ENCODE measurements at places on chromosomes 16 and 17.

DNA sequence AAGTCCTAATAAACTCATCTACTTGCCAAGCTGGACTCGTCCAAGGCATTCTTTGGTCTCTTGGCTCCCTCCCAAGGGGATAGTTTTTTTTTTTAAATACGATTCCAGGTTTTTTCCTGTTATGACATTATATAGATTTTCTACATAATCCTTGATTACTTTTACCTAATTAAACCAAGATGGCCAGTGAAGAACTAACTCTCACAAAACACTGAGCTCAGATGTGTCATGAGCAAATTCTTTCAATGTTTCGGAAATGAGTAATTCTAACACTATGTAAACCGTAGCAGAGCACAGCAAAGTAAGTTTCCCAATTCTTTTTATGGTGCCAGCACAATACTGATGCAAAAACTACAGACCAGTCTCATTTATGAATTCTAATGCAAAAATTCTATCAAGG lies 1.8 kb downstream of the ZNF23 start:
- no peak overlapping the region for H3K4me3 ChIP-seq
- no peak for DNase-seq
- H3K27ac ChIP-seq: no peak overlapping the region

GRCh38 chr17:20612635-20613034 lies 33.1 kb downstream of the CDRT15L2 start:
- no peaks in the 10 kb centered on the region for H3K4me1 ChIP-seq
- no peak overlapping the region for H3K4me3 ChIP-seq
- H3K36me3 ChIP-seq: no peaks in the 10 kb centered on the region
- H3K27me3 ChIP-seq: no peaks in the 10 kb centered on the region
- DNase-seq: no peak
- H3K27ac ChIP-seq: no peak overlapping the region

DNA sequence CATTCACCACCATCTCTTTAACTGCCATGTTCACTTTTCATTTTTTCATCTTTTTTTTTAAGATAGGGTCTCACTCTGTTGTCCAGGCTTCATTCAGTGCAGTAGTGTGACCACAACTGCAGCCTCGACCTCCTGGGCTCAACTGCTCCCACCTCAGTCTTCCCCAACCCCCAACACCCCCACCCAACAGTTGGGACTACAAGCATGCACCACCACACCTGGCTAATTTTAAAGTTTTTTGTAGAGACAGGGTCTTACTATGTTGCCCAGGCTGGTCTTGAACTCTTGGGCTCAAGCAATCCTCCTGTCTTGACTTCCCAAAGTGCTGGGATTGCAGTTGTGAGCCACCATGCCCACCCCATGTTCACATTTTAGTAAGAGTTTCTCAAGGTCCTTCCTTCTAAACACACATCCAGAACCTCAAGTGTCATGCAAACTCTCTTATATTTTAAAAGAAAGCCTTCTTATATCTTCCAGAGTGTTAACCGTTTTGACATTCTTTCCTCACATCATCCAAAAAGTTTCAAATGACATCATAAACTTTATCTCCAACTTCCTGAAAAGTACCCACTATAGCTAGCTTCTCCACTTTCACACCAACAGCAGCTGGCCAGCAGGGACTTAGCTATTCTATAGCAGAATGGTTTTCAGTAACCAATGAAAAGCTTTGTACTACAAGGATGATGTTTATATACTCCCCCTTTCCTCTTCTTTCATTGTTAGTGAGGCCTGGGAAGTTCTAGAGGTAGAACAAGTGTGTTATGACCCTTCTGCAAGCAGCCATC lies 49.3 kb downstream of the TRAF4 start:
- no peak overlapping the region for H3K4me3 ChIP-seq
- peak; percentile 15 for DNase-seq
- H3K27me3 ChIP-seq: no peaks in the 10 kb centered on the region
- H3K27ac ChIP-seq: no peak overlapping the region

GRCh38 chr16:500709-501108 lies 26.8 kb upstream of the CAPN15 start:
- H3K27me3 ChIP-seq: no peaks in the 10 kb centered on the region
- no peaks in the 10 kb centered on the region for H3K4me1 ChIP-seq
- DNase-seq: no peak
- H3K36me3 ChIP-seq: peaks cover 3% of the 10 kb centered on the region

GRCh38 chr16:67489401-67490083 lies 6.2 kb upstream of the AGRP start:
- no peak overlapping the region for H3K27ac ChIP-seq
- H3K36me3 ChIP-seq: no peaks in the 10 kb centered on the region
- H3K4me3 ChIP-seq: no peak overlapping the region
- H3K4me1 ChIP-seq: peaks cover 1% of the 10 kb centered on the region
- no peaks in the 10 kb centered on the region for H3K27me3 ChIP-seq
- DNase-seq: no peak

DNA sequence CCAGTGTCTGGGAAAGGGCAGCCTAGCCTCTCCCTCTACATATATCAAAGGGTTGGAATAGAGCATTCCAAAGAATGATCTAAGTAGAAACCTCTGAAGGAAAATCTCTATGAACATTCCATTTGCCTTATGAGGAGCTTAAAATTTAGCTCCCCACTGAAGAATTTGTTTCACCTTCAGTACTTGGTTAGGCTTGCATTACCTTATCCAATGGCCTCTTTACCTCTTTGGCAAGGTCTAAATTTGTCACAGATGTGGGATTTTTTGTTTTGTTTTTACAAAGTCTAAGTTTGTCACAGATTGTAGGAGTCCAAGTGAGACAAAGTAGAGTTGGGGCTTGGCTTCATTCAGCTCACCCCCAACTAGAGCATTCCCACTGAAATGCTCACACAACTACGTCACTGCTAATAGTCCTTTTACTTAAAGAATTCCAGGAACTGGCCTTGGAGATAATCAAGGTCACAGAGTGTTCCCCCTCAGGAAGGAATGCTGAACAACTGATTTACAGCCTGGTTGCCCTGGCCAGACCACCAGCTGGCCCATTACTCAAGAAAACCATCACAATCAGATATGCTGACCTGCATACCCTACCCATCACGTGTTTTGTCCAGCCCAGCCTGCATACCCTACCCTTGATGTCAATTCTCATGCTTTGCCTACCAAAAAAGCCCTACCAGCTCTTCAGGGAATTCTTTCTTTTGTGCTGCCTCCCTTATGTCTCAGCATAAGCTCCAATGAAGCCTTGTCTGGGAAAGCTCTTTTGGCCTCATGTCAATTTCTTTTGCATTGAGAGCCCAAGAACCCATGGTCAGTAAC lies 26.5 kb upstream of the PPM1D start:
- DNase-seq: peak; percentile 61
- no peaks in the 10 kb centered on the region for H3K36me3 ChIP-seq
- H3K4me1 ChIP-seq: no peaks in the 10 kb centered on the region
- H3K4me3 ChIP-seq: no peak overlapping the region

DNA sequence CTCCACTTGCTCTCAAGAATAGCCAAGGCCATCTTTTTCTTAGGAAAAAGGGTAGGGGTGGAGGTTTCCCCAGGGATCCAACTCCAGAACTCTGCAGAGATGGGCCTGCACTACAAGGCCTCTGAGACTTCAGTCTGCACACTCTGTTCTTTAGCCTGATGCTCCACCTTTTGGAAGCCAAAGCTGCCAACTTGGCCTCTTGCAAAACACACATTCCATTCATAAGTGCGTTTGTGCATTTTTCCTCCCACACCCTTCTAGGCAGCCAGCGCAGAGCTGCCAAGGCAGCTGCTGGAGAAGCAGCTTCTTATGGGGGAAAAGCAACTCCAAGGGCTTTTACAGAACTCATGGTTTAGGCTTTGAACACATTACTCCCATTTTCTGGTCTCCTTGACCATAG lies 45.3 kb downstream of the REXO5 start:
- H3K27ac ChIP-seq: peak overlapping the region; percentile 88
- peaks cover 7% of the 10 kb centered on the region for H3K36me3 ChIP-seq
- H3K4me1 ChIP-seq: peaks cover 8% of the 10 kb centered on the region
- H3K27me3 ChIP-seq: no peaks in the 10 kb centered on the region
- no peak overlapping the region for H3K4me3 ChIP-seq

DNA sequence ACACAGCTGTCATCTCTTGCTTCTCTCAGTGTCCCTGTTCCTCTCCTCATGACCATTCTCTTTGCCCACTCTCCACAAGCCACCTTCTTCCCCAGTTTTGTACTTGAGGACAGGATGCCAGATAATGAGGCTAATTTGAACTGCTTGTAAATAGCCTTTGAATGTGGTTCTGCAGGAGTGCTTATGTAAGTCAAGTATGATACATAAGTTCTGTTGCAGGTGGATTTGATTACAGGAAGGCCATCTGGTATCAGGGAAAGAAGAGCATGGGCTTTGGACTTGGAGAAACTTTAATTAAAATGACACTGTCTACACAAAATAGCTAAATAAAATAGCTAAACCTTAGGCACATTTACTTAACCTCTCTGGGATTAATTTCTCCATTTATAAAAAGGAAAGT lies 120.2 kb upstream of the HLF start:
- no peaks in the 10 kb centered on the region for H3K27me3 ChIP-seq
- H3K4me3 ChIP-seq: no peak overlapping the region
- H3K4me1 ChIP-seq: no peaks in the 10 kb centered on the region
- no peak overlapping the region for H3K27ac ChIP-seq

DNA sequence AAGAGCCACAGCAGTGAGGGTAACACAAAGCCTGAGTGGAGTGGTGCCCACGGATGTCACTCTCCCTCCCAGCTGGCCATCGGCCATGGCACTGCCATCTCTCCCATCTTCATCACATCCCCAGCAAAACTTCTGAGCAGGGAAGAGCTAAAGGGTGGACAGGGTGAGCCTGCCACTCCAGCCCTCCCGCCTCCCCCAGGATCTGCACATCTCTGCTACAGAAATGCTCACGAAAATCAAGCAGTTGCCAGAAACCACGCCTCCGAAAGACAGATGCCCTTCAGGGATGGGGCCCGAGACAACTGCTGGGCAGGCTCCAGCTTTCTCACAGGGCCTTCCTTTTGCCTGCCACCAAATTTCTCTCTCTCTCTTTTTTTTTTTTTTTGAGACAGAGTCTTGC lies 3.6 kb downstream of the GRIN2C start:
- H3K27me3 ChIP-seq: peaks cover 11% of the 10 kb centered on the region
- no peak overlapping the region for H3K4me3 ChIP-seq
- H3K4me1 ChIP-seq: no peaks in the 10 kb centered on the region
- H3K36me3 ChIP-seq: no peaks in the 10 kb centered on the region

GRCh38 chr17:4678448-4679026 lies 25.4 kb downstream of the PELP1 start:
- peak; percentile 46 for DNase-seq
- H3K27me3 ChIP-seq: no peaks in the 10 kb centered on the region
- no peak overlapping the region for H3K27ac ChIP-seq

- H3K27ac ChIP-seq: no peak overlapping the region
- H3K4me3 ChIP-seq: no peak overlapping the region
- H3K36me3 ChIP-seq: no peaks in the 10 kb centered on the region
- DNase-seq: no peak
- no peaks in the 10 kb centered on the region for H3K4me1 ChIP-seq
Measured at GRCh38 chr17:11082559-11082958, 158.5 kb upstream of the SHISA6 start.

- H3K36me3 ChIP-seq: peaks cover 15% of the 10 kb centered on the region
- H3K4me1 ChIP-seq: peaks cover 13% of the 10 kb centered on the region
- no peaks in the 10 kb centered on the region for H3K27me3 ChIP-seq
- no peak for DNase-seq
Measured at GRCh38 chr17:78875363-78876093, 27.5 kb downstream of the CEP295NL start.

DNA sequence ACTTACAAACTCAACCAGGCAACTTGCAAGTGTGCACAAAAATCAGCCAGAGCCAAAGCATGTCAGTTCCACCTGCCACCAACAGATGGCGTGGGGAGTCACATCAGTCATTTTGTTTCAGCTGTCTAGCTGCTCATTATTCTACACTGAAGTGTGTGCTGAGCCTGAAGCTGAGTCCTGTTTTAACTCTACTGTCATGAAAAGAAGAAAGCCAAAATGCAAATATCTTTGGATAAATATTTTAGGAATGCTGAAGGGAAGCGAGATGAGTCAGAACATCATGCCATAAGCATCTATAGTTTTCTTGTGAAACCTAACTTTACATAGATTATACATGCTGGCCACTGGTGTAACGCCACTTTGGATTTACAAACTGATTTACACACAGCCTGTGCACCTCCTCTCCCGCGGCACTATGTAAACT lies 172.6 kb downstream of the CDK5R1 start:
- no peaks in the 10 kb centered on the region for H3K27me3 ChIP-seq
- no peaks in the 10 kb centered on the region for H3K36me3 ChIP-seq
- H3K4me3 ChIP-seq: no peak overlapping the region
- H3K4me1 ChIP-seq: peaks cover 8% of the 10 kb centered on the region

DNA sequence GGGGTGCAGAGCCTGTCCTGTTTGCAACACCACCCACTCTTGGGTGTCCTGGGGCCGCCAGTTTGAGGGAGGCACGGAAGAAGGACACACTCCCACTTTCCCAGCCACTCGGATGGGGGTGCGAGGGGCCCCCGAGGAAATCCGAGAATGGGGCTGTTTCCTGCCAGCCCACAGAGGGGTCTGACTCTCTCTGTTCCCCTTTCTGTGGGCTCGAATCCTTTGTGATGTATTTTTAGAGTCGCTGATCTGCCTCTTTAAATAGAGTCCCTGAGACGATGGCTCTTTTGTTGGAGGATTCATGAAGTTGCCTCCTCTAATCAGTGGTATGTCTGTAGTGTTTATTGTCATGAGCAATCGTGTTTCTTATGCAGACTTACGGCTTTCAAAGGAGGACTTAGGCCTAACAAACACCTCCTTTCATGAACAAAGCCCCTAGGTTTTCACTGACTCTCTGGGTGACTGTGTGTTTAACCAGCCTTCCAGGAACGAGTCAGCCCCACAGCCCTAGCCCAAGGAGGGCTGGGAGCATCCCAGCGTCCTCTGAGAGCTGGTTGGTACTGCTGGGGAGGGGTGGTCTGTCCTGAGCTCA lies 29.1 kb downstream of the CIBAR2 start:
- H3K4me1 ChIP-seq: peaks cover 18% of the 10 kb centered on the region
- H3K27ac ChIP-seq: no peak overlapping the region
- no peak for DNase-seq
- H3K36me3 ChIP-seq: peaks cover 25% of the 10 kb centered on the region
- H3K27me3 ChIP-seq: no peaks in the 10 kb centered on the region

GRCh38 chr17:41619036-41619926 lies 5.1 kb downstream of the KRT17 start:
- no peaks in the 10 kb centered on the region for H3K36me3 ChIP-seq
- no peaks in the 10 kb centered on the region for H3K4me1 ChIP-seq
- H3K4me3 ChIP-seq: no peak overlapping the region
- H3K27ac ChIP-seq: no peak overlapping the region
- no peaks in the 10 kb centered on the region for H3K27me3 ChIP-seq
- DNase-seq: peak; percentile 8

DNA sequence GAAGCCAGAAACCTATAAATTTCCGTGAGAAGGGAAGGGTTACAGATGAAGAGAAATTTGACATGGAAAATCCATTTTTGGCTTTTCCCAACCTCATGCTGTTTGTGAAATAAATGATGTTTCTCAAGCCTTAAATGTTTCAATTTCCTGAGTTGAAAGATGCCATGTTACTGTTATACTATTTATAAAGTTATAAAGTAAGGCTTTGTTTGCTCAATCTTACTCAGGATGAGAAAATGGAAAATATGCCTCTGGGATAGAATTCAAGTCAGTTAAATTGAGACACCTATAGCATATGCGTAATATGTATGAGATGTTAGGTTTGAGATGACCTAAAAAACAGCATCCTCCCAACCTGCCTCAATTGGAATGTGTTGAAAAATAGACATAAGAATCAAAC lies 19.9 kb upstream of the FAM20A start:
- no peaks in the 10 kb centered on the region for H3K27me3 ChIP-seq
- H3K4me1 ChIP-seq: no peaks in the 10 kb centered on the region

All from lung (tissue), 17 donors.